CD4-positive, alpha-beta T cell (primary cell): ENCODE measurements at places on chromosomes 12 and 14.

- DNase-seq = no peak
These were observed 163.6 kb downstream of the TTC7B start for GRCh38 chr14:90652626-90653025.

- no peak for DNase-seq
These were observed 59.1 kb downstream of the PLXNC1 start for GRCh38 chr12:94207467-94207848.

- DNase-seq = no peak
These were observed 16.1 kb downstream of the INF2 start for GRCh38 chr14:104705340-104706047.

- no peak for DNase-seq
These were observed 30.2 kb upstream of the ANKRD9 start for GRCh38 chr14:102539544-102540314.

GRCh38 chr12:9264546-9264945, 56.4 kb upstream of the PZP start:
- no peak for DNase-seq

DNA sequence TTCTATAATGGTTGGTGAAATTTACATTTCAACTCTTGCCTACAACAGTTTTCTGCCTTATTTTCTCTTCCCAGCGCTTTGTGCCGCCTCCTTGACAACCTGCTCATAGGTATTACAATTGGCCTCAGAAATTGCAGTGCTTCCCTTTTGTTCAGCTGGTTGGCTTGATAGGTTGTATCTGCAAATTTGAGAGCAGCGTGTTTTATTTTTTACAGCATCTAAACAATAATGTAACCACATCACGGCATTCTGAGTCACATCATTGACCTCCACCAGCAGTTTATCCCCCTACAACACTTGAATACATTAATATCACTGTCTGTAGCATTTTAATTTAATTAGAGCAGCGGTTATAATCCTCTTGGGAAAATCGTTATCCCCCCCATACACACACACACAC, 99.4 kb downstream of the ETV6 start:
- no peak for DNase-seq

- peak; percentile 28 for DNase-seq
These were observed at the start of gene FAR2 for GRCh38 chr12:29148911-29149690. TSS of gene FAR2 (plus strand) at chr12:29149278. CDS start at chr12:29270450, 121,172 bp downstream.

GRCh38 chr14:59332727-59333126, 132.5 kb downstream of the GPR135 start:
- DNase-seq = no peak

GRCh38 chr14:74347795-74348100, 523 bp upstream of the VRTN start:
- DNase-seq = no peak

- no peak for DNase-seq
These were observed 34.8 kb upstream of the MAPKAPK5 start for GRCh38 chr12:111807232-111807631.

DNA sequence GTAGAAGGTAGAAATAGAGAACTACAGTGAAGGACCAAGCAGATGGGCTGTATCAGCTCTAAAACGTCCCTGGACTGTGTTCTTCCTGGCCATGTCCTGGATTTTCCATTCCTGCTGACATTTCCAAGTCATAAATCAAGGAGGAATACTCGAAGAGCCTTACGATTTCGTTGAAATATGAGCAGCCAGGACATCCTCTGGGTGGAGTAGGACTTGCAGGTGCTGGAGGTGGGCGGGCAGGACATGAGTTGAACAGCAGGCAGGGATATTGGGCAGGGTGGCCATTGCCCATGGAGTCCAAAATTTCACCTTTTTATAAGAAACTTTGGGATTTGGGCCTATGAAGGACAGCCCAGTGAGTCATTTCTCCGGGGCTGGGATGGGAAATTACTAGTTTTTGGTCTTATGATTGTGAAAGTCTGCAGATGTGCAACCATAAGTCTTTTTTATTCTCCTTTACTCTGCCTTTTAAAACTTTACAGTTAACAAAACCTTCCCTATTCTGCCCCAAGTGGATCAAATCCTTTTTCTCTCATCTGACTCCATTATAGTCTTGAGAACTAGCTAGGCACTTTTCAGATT, 88.8 kb downstream of the TMX1 start:
- no peak for DNase-seq

GRCh38 chr12:97167598-97167997, 260.5 kb downstream of the NEDD1 start:
- DNase-seq = no peak

DNA sequence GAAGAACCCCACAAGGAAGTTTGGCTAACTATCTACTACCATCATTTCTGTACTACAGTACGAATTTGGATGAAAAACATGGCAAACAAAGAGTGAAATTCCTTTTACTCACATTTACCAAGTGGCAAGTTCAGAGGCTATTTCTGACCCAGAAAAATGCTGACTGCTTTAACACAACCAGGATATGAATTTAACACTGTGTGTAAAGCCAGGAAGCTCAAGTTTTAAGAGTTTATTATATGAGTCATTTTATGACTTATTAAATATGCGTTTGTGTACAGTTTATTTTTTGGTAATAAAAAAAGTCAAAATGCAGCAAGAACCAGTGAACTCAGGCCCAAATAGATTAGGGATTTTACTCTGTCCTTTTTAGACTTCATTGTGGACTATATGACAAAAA, 58.4 kb upstream of the STAC3 start:
- DNase-seq = no peak

GRCh38 chr12:132344601-132345000, 15.2 kb upstream of the GALNT9 start:
- DNase-seq = no peak

- DNase-seq = no peak
These were observed 222.9 kb downstream of the CNTN1 start for GRCh38 chr12:40915172-40915571.

- DNase-seq = no peak
These were observed 279.4 kb downstream of the CACNA1C start for GRCh38 chr12:2332236-2332635.

- no peak for DNase-seq
These were observed 37.7 kb downstream of the RAB35 start for GRCh38 chr12:120078868-120079267.

DNA sequence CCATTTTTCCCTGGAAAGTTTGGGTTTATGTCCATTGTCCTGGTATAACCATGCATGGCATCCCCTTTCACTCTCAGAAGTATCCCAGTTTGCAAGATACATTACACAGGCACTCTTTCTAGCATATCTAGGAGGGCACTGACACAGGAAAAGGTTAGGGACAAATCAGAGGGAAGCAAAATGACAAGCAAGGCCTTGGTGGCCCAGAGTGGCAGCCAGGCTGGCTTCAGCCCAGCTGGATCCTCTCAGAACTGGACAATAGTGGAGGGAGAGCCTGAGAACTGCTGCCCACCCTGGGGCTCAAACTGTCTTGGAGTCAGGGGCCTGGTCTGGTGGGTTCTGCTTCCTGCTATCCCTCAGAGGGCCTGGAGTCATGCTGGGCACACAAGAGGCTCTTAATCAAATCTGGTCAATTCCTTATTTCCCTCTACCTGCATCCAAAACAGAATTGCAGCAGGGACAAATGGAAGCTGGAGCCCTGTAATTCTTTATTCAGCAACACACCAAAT, 2.6 kb downstream of the VDR start:
- DNase-seq = no peak

DNA sequence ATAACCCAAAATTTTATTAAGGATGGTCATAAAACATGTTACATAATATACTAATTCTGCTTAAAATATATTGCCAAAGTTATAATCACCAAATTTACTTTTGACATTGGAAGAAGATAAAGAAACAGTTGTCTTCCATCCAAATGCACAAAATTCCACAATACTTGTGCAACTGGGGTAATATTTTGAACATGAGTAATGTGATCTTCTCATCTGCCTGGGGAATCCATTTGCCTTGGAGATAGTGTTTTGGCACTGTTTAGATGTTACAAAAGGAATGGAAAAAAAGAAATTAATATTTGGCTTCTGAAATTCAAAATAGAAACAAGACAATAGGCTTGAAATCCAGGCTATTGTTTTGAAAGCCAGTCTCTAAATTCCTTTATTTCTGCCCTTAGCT, 9.1 kb downstream of the GPR19 start:
- DNase-seq = no peak

DNA sequence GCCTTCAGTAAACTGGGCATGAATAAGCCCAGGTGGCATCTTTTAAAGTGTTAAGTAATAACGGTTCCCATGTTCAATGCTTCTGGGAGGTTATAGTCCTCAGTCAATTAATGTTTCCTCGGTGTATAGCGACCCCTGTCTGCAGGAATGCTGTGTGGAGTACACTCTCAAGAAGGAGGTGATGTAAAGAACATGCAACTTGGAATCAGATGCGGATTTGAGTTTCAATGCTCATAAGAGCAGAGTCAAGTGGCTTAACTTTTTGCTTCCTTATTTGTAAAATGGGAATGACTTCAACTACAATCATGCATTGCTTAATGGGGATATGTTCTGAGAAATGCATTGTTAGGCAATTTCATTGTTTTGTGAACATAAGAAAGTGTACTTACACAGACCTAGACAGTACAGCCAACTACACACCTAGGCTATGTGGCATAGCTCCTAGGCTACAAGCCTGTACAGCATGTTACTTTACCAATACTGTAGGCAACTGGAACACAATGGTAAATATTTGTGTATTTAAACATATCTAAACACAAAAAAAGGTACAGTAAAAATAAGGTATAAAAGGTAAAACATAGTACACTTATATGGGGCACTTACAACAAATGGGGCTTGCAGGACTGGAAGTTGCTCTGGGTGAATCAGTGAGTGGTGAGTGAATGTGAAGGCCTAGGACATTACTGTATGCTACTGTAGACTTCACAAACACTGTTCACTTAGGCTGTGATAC, 6.7 kb upstream of the MRPS35 start:
- peak; percentile 61 for DNase-seq

- DNase-seq = no peak
These were observed 990.2 kb downstream of the GALC start for GRCh38 chr14:87002776-87003175.

- peak; percentile 94 for DNase-seq
These were observed 3.6 kb upstream of the FOS start for GRCh38 chr14:75274899-75275569.

GRCh38 chr12:122858171-122858570, 22.9 kb downstream of the HIP1R start:
- DNase-seq = no peak

GRCh38 chr14:50109342-50109741, 7.0 kb downstream of the VCPKMT start:
- DNase-seq = no peak
